ENCODE measurements at places on chromosomes 1 and 21.
A peak's percentile ranks its signal among the peaks of the same experiment; 100 is the strongest.

- DNase-seq = no peak
Observed at GRCh38 chr1:179295164-179295755, 1.7 kb downstream of the SOAT1 start.

DNA sequence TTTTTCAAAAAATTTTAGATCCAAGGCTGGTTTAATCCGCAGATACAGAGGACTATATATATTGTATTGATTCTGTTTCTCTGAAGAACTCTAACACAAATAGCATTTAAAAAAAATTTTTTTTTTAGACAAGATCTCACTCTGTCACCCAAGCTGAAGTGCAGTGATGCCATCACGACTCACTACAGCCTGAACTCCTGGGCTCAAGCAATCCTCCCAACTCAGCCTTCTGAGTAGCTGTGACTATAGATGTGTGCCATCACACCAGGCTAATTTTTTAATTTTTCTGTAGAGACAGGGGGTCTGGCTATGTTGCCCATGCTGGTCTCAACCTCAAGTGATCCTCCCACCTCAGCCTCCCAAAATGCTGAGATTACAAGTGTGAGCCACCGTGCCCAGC is 3.0 kb downstream of the ANKRD45 start:
- DNase-seq = no peak

- no peak for DNase-seq
Observed at GRCh38 chr1:197213193-197213592, 54.9 kb upstream of the CRB1 start.

- no peak for DNase-seq
Observed at GRCh38 chr21:44929799-44930542, 9.3 kb upstream of the ITGB2 start.

DNA sequence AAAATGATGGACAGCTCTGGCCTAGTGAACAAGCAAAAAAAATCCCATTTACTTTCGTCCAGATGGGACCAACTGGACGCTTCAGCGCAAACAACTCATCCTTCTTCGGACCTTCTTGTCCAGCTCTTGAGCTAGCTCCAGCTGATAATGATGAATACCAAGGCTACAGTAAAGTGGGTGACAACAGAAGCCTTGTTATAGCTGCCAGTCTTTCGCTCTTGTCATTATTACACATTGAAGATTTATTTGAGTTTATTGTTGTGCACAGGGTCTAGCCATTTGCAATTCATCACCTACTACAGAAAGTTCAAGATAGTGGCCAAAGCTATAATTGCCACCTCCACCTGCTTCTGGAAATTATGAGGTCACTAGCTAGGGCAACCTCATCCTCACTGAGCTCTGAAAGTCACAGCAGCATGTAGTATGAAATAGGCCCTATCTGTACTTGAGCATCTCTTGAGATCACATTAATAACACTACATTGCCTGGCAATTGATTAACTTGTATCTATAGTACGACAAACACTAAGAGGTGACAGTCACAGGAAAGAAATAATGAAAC is 76.9 kb downstream of the GPATCH2 start:
- DNase-seq = no peak

DNA sequence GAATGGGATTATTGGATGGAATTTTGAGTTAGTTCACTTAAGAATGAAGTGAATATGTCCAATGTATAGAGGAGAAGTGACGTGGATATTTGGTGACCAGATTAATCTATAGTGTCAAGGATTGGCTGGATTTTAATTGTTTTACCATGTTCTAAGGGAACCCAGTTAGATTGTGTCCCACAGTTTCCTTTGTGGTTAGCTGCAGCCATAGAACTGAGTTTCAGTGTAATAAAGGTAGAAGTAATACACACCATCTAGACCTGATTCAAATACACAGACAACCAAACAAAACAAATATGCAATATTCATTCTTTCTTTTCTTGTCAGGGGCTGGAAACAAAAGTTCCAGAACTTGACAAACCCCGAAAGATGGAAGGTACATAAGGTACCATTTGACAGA is 88.0 kb upstream of the RGS18 start:
- no peak for DNase-seq

- DNase-seq = no peak
Observed at GRCh38 chr1:211920141-211920572, 89.6 kb upstream of the LPGAT1 start.

DNA sequence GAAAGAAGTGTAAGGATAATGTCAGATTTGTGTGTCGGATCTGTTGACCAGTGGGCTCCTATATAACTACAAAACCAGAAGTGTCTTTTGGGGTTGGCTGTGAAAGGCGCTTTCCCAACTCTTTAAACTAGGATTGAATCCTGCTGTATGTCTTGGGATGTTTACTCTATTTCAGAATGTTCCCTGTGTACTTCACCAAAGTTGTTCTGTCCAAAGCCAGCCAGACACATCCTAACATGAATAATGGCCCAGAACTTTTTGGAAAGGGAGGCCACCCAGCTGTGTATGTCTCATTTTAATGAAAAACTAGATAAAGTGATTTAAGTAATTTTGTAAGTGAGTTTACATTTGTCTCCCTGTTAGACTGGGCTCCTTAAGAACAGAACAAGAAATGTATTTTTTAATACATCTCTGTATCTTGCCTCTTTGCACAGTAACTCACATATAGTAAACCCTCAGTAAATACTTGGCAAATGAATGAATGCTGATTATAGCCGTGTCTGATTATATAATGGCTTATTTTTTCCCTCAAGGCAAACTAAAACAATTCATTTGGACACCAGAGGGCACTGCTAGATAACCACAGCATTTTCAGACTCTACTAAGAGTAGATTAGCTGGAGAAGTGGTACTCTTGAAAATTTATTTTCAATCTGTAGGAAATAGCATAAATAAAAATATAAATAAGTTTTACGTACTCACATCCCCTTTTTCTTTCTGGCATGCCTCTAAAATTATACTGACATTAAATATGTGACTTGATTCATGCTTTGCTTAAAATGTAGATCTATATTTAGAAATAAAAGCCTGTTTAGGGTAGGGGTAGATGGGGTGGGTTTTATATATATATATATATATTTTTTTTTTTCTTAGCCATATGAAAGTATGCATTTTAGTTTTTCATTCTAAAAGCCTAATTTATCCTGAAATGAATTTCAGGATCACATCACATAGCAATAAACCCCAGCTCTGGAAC is 23.8 kb downstream of the TSEN15 start:
- peak; percentile 38 for DNase-seq

GRCh38 chr1:221066351-221067001 is 187.2 kb downstream of the HLX start:
- no peak for DNase-seq

DNA sequence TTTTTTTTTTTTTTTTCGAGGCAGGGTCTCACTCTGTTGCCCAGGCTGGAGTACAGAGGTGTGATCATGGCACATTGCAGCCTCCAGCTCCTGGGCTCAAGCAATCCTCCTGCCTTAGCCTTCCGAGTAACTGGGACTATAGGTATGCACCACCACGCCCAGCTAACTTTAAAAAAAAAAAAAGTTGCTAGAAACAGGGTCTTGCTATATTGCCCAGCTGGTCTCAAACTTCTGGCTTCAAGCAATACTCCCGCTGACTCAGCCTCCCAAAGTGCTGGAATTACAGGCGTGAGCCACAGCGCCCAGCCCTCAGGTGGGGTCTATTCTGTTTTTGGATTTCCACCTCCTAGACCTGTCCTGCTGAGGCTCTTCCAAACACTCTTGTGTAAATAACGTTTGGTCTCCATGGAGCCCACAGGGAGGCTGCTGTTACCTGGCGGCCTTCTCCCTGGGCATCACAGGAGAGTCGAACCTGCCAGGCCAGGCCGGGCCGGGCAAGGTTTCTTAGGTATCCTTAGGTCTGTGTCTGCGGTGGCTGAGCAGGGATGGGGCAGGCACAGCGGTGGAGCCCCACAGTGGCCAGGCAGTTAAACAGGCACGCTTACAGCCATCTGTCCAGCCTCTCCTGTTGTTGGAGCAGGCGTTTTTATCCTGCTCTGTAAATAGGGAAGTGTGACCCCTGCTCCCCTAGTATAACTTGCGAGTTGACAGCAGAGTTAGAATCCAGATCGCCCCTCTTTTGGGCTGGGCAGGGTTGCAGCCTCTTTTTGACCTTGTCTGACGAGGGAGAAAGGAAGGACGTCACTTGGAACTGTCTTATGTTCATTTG is 18.8 kb downstream of the PLEKHM2 start:
- no peak for DNase-seq

DNA sequence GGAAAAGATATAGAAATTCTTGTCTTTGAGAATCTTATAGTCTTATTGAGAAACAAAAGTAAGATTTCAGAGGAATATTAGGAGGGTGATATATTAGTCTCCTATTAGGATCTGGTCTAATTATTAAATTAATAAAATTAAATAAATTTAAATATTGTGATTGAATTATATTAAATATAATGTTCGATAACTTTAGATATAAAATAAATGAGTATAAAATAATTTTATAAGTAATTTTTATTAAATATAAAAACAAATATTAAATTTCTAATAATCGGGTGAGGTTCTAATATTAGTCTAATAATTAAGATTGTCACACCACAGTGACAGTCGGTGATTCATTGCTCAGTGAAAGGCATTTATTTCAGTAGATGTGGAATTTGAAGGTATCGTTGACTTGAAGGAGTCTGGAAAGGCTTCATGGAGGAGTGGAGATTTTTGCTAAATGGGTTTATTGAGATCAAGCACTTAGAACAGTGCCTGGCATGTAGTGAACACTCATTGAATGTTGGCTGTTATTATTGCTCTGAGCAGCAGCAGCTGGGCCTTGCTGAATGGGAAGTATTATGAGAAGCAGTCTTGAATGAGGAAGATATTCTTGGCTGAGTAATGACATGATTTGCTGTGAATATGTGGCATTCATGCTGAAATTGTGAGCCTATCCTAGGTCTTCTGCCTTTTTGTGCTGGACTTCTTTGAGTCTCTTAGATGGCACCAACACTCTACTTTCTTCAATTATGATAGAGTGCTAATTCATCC is 74.6 kb downstream of the USP25 start:
- no peak for DNase-seq

GRCh38 chr1:228958121-228958520 is 222.8 kb downstream of the RHOU start:
- no peak for DNase-seq

- DNase-seq = no peak
Observed at GRCh38 chr1:156582388-156583017, 3.0 kb downstream of the TTC24 start.

- DNase-seq = no peak
Observed at GRCh38 chr1:178151831-178152230, 57.9 kb downstream of the RASAL2 start.

Data from NCI-H1436 (cell line).